ENCODE measurements at places on chromosomes 6 and 20.

DNA sequence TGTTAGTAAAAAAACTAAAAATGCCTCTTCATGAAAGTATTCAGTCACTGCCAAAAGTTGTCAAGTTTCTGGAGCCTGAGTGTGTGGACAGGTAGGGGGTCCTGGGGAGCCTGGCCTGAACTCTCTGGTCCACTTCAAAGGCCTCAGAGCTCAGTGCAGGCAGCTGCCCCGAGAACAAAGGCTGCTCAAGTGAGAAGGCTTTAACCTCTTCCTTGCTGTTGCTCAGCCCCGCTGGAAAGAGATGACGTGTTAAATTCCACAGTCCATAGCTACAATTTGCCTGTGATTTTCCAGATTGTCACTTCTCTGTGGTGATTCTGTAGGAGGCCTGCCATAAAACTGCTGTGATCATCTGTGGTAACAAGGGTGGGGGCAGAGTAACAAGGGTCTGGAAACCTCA lies 96.9 kb downstream of the FAM120B start:
- DNase-seq = no peak

GRCh38 chr6:112021691-112022310 lies 32.1 kb upstream of the CCN6 start:
- no peak for DNase-seq

DNA sequence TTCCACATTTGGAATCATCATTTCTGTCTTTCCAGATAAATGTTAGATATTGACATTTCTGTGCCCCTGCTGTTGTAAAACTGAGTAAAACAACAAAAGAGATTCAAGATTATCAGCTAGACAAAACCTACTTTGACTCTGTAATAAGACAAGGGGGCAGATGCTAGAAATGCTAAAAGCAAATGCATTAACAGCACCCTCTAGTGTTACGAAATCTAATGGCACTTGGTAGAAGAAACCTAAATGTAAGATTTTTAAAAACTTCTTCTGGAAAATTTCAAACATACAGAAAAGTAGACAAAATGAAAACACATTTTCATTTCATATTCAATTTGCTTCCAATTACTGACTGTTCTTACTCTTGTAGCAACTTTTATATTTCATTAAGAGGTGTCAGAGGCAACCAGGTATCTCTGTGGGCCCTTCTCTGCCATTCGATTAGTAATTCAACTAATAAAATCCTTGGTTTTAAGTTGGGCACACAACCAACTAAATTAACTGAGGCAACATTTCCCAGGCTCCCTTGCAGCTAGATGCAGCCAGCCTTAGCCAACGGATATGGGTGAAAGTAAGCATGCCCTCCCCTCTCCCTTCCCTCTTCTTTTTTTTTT lies 45.0 kb downstream of the SLC23A2 start:
- DNase-seq = no peak

- no peak for DNase-seq
Measured at GRCh38 chr6:37460805-37461204, 27.8 kb downstream of the CMTR1 start.

- no peak for DNase-seq
Measured at GRCh38 chr6:137541534-137542063, 47.4 kb upstream of the OLIG3 start.

GRCh38 chr6:127458222-127458621 lies 967 bp downstream of the KIAA0408 start:
- DNase-seq = no peak

DNA sequence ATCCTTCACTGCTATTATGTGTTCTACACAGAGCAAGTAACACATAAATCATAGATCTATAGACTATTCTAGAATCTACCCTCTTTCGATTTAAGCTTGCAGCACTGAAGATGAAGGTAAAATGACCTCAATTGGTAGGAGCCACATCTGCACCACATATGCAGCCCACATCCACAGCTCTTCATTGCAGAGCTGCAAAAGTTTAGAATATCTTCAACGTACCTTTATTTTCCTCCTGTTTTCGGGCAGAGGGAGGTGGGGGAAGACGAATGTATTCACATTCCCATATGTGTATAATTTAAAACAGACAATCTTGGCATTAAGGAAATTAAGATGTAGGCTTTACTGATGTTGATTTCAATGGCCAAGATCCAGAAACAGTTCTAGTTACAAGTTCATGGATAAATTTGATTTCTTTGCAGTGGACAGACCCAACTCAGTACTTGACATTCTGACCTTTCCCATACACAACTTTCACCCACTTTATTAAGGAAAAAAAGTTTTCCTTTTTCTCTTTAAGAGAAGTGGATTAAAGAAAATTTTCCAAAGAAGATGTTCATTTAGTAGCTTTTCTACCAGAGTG lies 14.0 kb downstream of the EPB41L2 start:
- no peak for DNase-seq

- no peak for DNase-seq
Measured at GRCh38 chr20:6767536-6768227, at the start of gene BMP2. Gene BMP2, plus strand, starts transcription at chr20:6767686. Its CDS starts 2,441 bp downstream, at chr20:6770127.

GRCh38 chr20:6580486-6580885 lies 187.0 kb upstream of the BMP2 start:
- no peak for DNase-seq

GRCh38 chr6:123636782-123637181 lies at the start of gene TRDN:
Gene TRDN, minus strand, starts transcription at chr6:123636950. Its CDS starts 175 bp downstream, at chr6:123636775.
- no peak for DNase-seq

GRCh38 chr6:119727504-119728219 lies 378.1 kb upstream of the MAN1A1 start:
- DNase-seq = no peak

GRCh38 chr6:136426627-136427377 lies 123.4 kb downstream of the MAP7 start:
- no peak for DNase-seq

GRCh38 chr6:5367510-5367909 lies 106.2 kb downstream of the FARS2 start:
- no peak for DNase-seq

DNA sequence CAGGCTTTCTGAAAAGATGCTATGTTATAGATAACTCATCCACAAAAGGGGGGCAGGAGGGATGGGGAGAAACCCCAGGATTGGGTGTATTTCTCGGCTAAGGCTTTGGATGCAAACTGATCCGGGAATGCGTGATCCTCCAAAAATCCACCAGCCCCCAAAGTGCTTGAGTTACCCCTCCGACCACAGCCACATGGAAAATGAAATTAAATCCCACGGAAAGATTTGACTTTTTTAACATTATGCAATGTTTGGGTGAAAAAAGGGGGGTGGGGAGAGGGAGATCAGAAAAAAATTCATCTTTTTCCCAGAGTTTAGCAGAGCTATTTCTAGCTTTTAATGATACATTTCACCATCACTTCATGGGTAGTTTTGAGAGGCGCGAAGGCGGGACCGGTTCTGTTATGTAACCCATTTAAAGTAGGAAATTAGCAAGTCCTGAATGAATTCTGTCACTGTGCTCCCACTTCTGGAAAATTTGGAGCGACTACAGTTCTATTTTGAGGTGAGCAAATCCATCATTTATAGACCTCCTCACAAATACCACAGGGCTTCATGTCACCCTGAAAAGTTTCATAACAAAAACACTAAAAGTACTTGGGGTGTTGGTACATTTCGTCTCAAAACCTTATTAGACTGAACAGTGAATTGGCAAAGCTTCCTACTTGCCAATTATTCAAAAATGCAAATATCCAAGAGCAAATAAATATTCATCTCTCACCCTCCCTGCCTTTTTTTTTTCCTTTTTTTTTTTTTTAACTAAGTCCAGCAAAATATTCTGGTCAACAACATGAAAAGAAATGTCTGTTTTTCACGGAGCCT lies 51.9 kb upstream of the NFATC2 start:
- no peak for DNase-seq

GRCh38 chr20:17627101-17627955 lies 54.7 kb downstream of the RRBP1 start:
- DNase-seq = no peak

GRCh38 chr6:83303426-83303825 lies 110.3 kb downstream of the RWDD2A start:
- DNase-seq = no peak

GRCh38 chr6:1509241-1509640 lies 100.5 kb upstream of the FOXC1 start:
- DNase-seq = no peak

DNA sequence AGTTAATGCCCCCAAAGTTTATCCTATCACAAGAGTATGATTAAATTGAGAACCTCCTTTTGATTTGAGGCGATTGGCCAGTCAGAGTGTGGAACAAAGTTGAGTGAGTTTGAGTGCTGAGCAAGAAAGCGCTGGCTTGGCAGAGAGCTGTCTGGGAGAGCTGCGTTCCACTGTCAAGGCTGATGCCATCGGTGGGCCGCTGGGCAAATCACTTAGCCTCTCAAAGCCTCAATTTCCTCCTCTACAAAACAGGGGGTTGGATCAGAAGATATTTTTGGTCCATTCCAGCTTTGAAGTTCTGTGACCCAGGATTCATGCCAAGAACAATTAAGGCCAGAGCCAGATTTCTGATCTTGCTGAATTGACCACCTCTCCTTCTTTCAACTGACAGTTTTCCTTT lies 60.2 kb downstream of the TMEM242 start:
- no peak for DNase-seq

DNA sequence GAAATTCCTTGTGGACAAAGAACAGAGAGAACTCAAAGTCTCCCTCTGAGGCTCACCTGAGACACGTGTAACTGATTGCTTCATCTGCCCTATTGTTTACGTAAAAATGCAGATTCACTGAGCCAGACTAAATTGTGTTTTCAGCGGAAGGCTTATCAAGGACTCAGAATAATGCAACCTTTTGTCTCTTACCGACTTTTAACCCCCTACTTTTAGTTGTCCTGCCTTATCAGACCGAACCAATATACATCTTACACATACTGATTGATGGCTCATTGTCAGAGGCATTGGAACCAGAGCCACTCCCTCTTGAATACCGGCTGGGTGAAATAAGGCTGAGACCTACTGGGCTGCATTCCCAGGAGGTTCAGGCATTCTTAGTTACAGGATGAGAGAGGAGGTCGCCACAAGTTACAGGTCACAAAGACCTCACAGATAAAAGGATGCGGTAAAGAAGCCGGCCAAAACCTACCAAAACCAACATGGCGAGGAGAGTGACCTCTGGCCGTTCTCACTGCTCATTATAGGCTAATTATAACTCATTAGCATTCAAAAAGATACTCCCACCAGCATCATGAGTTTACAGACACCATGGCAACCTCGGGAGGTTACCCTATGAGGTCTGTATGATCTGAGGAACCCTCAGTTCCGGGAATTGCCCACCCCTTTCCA lies 95.5 kb upstream of the ZNF184 start:
- no peak for DNase-seq

GRCh38 chr20:40100261-40100660 lies 588.8 kb downstream of the MAFB start:
- DNase-seq = no peak

DNA sequence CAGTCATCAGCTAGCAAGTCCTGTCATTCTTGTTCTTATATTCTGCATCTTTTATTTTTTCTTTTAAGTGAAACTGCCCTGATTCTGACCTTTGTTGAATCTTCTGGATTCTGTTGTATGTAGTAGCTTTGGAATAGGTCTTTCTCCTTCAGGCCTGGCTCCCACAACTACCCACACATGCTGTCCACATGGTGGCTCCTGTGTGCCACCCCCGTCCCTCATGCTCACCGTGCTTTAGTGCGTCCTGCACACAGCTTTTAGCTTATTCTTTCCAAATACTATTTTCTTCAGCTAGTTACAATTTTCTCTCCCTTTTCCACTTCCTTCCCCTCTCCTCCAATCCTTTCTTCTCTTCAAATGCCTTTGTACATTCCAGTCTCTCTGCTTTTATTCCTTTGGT lies 61.8 kb downstream of the CTNNBL1 start:
- no peak for DNase-seq

GRCh38 chr20:23446505-23446904 lies 6.2 kb downstream of the CST11 start:
- DNase-seq = no peak

DNA sequence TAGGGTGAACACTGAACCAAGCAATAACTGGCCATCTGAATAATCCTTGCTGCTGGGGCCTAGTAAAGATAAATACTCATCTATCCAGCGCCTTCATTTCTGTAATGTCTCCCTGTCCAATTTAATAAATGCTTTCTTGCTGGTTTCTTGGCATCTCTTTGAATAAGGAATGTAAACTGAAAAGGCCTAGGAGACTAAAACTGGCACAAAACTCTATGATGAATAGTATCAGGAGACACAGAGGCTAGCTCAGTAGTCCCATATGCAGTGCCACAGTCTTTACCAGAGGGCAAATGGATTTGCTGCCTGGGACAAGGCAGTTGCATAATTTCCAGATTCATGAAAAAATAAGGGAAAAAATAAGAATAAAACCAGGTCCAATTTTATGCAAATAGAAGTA lies 324.4 kb downstream of the CENPW start:
- DNase-seq = no peak

DNA sequence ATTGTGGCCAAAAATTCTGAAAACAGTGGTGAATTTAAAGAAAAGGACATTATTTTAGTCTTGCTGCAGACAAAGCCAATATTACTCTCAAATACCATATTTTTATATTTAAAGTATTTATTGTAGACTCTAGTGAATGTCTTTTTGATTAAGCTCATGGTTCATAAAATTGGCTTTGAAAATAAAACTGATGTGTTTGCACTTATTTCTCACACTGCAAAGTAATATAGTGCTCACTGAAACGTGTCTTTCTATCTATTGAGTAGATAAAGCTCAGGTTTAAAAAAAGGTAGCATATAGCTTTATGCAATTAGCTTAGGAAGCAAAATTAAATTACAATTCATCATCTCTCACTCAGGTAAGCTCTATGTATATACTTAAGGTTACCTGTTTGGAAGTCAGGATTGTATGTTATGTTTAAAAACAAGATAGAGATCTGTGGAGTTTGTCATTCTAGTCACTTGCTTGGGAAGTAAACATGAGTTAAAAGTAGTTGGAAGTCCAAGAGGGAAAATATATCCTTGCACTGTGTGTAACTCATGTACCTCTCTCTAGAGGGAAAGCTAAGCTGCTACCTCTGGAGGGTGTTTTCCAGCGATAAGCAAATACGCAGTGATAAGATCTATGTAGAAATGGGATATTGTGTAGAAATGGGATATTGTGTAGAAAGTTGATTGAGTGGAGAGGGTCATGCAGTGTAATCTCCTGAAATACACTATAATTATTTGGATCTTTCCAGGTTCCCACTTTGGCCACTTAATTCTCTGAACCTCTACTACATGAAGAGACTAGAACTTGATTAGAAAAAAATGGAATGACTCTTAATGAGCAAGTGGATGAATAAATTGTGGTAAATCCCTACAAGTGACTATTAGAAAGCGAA lies 29.9 kb upstream of the SPTLC3 start:
- DNase-seq = no peak

DNA sequence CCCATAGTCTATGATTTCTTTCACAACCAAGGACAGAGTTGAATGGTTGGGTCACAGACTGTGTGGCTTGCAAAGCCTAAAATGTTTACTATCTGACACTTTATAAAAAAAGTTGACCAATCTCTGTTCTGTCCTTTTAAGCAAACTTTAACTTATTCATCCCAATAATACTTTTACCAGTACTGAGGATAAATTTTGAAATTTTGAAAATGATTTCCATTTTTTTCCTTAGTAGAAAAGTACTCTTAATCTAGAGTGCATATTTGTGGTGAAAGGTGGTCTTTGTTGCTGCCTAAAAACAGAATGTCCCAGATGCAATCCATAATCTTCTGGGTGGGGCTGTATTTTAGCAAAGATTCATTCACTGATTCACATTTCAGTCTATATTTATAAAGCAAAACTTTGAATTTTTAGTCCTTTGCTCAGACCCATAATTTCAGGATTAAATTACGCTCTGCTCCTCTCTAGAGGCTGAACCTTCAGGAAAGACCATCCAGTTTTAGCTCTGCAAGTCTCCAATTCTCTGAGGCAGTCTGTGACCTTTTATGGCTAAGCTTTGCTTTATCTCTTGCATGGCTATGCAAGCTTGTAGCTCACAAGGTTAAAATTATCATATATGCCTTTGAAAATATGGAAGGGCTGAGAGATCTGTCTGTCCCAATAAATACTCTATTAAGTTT lies 573.5 kb downstream of the COL12A1 start:
- no peak for DNase-seq
